Fibroblast of skin of abdomen (primary cell): ENCODE measurements at places on chromosomes 6 and 20.
A peak's percentile ranks its signal among the peaks of the same experiment; 100 is the strongest.

GRCh38 chr6:47262231-47262630 is 47.5 kb downstream of the TNFRSF21 start:
- DNase-seq = no peak

DNA sequence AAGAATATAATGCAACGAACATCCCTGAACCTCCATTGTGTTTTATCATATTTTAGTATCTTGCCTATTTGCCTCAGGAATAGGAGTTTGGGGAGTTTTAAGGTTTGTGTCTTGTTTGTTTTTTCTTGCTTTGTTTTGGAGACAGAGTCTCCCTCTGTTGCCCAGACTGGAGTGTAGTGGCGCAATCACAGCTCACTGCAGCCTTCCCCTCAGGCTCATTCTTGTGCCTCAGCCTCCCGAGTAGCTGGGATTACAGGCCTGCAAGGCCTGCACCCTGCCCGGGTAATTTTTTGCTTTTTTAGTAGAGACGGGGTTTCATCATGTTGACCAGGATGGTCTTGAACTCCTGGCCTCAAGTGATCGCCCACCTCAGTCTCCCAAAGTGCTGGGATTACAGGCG is 63.3 kb upstream of the CARMIL1 start:
- no peak for DNase-seq

- DNase-seq = no peak
These were observed 26.3 kb downstream of the WRNIP1 start for GRCh38 chr6:2791450-2791974.

GRCh38 chr6:77653816-77654215 is 977 bp downstream of the MEI4 start:
- DNase-seq = no peak

DNA sequence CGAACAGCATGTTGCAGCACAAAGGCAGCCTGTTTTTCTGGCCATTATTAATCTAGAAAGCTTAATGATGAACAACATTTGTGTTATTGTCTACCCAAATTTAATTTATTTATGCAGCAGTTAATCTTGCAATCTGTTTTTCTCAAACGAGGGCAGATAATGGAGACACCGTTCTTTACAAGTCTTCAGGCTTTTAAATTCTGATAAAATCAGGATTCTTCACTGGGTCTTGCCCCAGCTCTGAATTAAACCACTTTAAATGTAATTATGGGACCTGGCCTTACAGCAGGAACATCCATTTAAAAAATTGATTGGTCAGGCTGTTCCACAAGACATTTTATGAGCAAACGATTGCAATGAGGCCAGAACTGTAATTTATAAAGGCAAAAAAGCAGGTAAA is 26.5 kb upstream of the INSM1 start:
- DNase-seq = no peak

DNA sequence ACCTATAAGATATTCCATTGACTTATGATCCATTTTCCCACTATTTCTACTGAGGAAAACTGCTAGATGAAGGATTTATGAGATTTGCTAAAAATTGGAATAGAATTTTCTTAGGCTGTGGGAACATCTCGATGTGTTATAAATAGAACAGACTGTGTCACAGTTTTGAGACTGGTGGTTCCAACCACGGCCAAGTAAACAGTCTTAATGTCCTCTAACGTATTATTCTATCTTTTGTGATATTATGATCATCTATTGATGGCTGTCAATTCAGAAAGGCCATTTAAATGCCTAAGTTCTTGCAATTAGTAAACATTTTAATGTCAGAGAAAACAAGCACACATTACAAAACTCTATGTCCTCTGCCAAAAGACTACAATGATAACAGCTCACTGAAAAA is 71.5 kb upstream of the PLN start:
- no peak for DNase-seq

DNA sequence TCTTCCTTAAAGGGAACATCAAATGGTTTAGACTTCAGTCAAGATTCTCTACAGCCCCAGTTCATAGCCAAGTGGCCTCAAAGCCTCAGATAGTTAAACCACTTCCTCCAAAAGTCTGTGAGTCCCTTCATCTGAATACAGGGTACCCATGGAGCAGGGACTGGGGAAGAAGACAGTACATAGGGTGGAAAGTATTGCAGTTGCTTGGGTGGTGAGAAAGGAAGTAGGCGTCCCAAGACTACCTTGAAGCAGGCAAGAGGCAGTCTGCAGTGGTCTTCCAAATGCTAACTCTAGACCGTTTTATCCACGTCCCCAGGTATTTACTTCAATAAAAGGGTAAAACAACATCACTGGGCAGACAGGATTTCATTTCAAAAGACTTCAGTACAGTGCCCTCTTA is 2.0 kb downstream of the FYN start:
- DNase-seq = no peak

DNA sequence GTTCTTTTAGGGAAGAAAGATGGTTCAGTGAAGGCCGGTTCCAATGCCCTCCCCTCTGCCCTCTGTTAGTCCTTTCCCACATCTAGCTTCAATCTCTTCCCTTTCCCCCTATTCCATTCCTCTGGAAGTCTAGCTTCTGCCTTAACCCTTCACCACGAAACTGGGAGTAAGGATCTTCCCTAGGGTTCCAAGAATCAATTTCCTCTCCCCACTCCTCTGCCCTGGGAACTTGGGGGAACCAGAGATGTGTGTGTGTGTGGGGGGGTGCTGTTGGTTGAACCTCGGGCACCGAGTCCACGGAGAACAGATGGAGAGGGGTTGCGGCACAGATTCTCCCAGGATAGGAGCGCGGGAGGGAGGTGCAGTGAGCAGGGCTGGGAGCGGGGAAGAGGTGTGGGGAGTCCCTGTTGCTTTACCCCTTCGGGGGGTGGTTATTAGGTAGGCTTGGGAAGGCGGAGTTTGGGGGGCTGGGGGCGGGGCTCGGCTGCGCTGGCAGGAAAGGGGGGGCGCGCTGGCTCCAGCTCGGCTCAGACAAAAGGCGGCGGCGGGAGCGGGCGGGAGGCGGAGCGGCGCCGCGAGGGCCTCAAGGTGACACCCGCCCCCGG is at the start of gene TMEM151B:
Gene TMEM151B (plus strand): TSS at position 530 of the 605 bp plus-strand sequence. CDS start 293 bp downstream, outside the sequence.
- no peak for DNase-seq

GRCh38 chr6:91097364-91097763 is 510.5 kb upstream of the MAP3K7 start:
- peak; percentile 32 for DNase-seq

GRCh38 chr6:53861518-53861917 is 66.7 kb downstream of the LRRC1 start:
- no peak for DNase-seq

DNA sequence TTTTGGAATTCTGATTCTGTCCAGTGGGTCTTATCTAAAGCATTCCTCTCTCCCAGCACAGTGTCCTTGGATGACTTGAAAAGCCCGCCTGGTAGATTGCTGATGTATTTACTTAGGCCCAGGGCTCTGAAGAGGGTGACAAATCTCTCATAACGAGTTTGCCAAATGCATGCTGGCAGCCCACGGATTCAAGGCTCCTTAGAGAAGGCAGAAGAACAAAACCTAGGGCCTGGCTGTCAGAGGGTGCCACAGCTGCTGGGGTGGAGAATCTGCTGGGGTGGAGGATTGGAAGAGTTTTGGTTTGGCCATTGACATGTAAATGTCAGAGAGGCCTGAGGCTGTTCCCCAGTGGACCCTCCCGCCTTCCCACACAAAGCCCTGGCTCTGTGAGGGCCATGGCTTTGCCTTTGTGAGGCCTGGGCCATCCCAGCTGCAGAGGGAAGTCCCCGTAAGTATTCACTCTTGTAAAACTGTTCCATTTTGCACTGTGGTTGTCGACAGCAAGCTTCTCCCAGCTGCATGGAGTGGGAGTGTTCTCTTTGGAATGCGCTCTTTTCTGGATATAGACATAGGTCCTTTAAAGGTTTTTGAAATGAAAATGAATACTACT is 50.3 kb downstream of the ANKRD6 start:
- DNase-seq = peak; percentile 43

- no peak for DNase-seq
These were observed 10.2 kb upstream of the PTPN1 start for GRCh38 chr20:50499938-50500337.
